ACHN (cell line): ENCODE measurements at places on chromosomes 12 and 14.

DNA sequence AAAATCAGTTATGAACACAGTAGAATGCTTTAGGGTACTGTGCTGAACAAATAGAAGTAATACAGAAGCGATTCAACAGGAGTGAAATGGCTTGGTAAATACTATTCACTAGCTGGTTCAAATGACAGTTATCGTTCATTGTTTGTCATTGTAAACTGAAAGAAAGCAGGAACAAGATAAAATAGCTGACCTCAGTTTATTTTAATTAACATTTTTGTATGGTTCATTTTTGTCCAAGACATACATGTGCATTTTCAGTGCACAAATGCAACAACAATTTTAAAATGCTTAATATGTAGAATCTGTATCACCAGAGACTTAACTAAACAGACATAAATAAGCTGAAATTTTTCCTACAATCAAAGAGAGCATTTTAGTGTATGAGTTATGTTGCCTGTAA, 49.9 kb downstream of the ALX1 start:
- no peak for DNase-seq

DNA sequence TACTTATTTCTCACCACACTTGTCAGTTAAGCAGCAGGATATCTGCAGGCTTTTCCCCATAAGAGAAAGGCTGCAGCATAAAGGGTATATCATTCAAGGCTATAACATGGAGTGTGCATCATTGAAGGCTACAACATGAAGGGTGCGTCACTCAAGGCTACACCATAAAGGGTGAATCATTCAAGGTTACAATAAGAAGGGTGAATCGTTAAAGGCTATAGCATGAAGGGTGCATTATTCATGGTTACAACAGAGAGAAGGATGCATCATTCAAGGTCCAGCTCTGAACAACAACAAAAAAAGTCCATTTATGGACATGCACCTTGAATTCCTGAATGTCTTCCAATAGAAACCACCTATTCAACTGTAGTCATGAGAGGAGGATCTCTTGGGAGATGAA, 32.8 kb upstream of the LUM start:
- no peak for DNase-seq

DNA sequence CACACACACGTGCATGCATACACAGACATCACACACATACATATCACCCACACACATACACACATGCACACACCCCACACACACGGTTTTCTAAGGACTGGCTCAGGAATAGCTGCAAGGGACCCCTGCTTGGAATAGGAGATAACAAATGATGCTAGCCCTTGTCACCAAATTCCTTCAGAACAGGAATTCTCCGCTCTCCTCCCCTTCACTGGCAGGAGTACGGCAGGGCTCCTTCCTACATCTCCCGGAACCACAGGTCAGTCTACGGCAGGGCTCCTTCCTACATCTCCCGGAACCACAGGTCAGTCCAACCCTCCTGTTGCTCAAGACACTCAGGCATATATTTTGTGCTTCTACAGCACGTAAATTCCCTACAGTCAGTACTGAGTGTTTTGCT, 23.9 kb downstream of the PHLDA1 start:
- DNase-seq = no peak

- DNase-seq = no peak
These were observed 5.9 kb downstream of the POMT2 start for GRCh38 chr14:77314539-77315457.

- no peak for DNase-seq
These were observed 79.7 kb downstream of the DUSP16 start for GRCh38 chr12:12482959-12483358.

DNA sequence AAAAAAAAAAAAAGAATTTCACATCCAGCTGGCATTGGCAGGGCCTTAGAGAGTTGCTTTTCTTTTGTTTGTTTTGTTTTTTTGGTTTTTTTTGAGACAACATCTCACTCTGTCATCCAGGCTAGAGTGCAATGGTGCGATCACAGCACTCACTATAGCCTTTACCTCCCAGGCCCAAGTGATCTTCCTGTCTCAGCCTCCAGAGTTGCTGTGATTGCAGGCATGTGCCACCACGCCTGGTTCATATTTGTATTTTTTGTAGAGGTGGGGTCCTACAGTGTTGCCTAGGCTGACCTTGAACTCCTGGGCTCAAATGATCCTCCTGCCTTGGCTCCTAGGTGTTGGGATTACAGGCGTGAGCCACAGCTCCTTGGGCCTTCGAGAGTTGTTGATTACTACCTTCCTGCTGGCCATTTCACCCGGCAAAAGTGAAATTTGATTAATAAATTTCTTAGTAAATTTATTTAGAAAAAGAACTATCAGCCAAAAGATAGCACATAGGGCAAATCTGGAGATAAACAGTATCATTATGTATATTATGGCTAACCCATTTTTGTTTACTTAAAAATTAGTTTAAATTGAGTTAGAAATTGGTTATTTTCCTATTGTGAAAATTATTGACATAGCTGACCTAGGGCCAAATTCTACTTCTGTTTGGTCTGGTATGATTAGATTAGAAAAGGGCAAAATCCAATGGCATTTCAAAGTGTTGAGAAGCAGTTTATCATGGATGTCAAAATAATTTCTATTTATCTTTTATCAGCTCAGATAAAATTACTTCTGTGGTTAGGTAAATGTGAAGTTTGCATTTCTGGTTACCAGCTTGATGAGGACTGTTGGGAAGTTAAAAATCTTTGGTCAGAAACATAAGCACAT, 12.6 kb downstream of the ACTR6 start:
- DNase-seq = no peak

DNA sequence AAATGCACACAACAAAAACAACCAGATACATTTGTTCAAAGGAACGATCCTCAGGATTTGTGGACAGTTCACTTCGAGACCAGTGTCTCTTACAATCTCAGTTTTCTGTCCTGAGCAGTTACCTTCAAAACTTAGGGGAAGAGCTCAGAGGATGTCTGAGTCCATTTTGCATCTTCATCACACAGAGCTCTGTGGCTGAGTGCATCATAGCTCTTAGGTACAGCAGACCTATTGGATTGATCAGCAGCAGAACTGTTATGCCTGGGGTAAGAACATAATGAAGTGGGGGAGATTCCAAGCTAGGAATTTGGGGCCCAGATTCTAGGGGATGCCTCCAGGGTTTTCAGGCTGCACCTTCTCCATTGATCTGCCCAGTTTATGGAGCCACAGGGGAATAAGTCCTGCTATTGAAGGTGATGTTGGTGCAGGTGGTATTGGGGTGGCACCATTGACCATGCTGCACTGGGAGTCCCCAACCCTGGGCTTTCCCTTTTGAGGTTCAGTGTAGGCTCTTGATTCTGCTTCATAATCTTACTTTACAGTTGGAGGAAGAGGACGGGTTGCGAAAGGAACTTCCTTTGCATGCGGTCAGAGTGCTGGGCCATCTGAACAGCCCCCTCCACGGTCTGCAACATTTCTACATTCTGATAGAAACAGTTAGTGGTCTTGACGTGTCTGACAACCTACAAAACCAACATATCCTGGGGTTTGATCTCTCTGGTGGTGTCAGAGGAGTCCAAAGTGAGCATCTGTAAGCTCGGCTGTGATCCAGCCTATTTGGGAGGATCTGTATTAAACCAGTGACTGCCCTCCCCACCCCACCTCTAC, 112.8 kb downstream of the CHST11 start:
- no peak for DNase-seq

DNA sequence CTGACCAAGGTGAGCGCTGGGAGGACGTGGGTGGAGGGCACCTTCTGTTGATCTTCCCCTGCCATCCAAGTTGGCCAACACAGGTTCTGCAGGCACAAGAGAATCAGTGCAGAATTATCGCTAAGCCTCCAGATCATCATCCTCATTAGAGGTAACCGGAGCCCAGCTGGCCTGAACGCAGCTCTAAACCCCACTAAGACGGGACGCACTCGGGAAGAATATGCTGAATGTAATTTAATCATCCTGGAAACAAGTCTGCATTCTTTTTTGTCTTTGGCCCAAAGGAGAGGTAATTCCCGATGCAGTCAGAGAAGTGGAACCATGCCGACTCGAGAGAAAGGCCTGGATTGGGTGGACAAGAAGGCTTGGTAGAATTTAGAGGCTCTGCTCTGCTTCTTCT, 111.0 kb upstream of the GSC start:
- no peak for DNase-seq

- DNase-seq = no peak
These were observed 2.7 kb upstream of the SMIM41 start for GRCh38 chr12:52076811-52077210.

DNA sequence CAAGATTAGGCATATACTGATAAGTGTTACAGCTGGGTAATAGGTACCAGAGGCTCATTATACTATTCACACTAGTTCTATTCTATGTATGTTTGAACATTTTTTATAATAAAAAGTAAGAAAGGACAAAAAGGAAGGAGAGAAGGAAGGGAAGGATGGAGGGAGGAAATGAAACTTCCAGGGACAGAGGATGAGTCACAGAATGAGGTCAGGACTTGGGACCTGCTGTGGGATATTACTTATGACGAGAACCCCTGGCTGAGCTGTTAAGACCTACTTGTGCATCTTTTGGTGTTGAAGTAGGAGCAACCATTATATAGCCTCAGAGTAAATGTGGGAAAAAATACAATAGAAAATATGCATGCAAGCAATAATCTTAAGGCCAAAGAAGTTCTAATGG, 16.7 kb upstream of the TMEM260 start:
- no peak for DNase-seq

DNA sequence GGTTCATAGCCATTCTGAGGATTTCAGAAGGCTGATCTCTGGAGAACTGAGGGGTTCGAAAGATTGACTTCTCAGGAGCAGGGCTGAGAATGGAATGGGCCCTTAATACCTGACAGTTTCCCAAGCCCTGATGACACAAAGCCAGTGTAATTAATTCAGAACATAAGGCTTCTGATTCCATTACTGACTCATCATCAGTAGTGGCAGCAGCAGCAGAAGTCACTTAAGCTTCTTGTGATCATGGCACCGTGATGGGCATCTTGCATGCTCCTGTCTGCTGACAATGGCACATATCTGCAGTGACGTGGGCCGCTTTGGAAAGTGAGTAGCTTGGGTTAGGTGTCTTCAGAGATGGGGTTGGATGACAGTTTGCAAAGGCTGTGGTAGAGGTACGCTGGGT, 38.2 kb upstream of the GSG1 start:
- DNase-seq = no peak

DNA sequence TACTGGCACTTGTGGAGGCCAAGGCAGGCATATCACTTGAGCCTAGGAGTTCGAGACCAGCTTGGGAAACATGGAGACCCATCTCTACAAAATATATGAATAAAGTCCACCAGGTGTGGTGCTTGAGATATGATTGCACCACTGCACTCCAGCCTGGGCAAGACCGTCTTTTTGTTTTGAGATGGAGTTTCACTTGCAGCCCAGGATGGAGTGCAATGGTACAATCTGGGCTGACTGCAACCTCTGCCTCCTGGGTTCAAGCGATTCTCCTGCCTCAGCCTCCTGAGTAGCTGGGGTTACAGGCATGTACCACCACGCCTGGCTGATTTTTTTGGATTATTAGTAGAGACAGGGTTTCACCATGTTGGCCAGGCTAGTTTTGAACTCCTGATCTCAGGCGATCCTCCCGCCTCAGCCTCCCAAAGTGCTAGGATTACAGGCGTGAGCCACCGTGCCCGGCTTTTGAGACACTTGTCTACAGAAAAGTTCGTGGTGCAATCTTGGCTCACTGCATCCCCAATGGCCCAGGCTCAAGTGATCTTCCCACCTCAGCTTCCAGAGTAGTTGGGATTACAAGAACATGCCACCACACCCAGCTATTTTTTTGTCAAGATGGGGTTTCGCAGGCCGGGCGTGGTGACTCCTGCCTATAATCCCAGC, 16.3 kb upstream of the ATP5F1B start:
- DNase-seq = no peak

- DNase-seq = no peak
These were observed 177.0 kb downstream of the C12orf75 start for GRCh38 chr12:105507311-105508038.

DNA sequence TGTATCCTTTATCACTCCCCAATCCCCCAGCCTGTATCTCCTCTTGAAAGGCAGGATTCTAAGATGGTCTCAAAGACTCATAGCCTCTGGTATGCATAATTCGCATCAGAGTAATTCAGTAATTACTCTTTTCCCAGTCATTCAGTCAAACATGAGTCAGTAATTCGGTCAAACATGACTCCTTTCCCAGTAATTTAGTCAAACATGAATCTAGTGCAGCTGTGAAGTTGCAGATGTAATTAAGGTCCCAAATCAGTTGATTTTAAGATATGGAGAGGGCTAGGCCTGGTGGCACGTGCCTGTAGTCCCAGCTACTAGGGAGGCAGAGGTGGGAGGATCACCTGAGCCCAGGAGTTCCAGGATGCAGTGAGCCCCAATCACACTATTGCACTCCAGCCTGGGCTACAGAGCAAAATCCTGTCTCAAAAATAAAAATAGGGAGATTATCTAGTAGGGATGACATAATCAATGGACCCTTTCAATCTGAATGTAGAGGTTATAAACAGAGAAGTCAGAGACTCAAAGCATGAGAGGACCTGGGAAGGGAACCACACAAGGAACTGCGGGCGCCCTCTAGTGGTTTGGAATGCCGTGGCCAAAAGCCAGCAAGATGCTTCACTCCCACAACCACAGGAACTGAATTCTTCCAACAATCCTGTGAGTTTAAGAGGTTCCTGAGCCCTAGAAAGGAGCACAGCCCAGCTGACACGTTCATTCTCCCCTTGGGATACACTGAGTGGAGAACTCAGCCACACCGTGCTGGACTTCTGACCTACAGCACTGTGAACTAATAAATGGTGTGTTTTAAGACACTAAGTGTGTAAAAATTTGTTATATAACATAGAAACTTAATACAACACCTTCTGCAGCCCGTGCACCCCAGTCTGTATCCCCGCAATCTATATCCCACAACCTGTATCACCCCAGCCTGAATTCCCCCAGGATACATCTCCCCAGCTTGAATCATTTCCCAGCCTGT, 14.3 kb upstream of the ARMH4 start:
- peak; percentile 80 for DNase-seq

- no peak for DNase-seq
These were observed 29.0 kb downstream of the ATP2B1 start for GRCh38 chr12:89679631-89680030.

DNA sequence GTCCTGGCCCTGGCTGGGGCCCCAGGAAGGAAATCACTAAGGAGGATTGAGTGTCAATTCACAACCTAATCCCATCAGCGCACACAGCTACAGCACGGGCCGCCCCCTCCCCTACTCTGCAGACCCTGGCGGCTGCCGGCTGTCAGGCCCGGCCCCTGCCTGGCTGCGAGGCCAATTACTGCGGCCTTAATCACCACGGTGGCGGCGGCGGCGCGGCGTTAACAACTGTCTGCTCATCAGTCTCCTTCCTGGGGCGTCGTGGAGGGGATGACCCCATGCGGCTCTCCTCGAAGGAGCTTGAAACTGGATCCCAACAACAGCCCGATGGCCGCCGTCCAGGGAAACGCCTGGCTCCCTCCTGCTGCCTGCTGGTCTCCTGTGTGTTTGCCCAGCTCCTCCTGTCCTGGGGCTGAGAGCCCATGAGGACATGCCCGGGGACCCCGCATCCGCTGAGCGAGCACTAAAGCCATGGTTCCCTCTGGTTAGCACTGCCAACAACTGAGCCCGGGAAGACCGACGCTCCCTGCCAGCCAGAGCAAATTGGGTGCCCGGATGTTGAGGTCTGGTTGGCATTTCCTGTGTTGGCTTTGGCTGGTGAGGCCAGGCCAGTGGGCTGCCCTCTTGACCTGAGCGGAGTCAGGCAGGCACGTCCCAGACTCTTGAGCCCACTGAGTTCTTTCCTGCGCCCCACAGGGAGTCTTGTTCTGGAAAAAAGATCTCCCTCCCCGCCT, 21.8 kb upstream of the EIF2B2 start:
- peak; percentile 48 for DNase-seq
